ENCODE measurements at places on chromosomes 7 and 10. TPM values are rescaled to one million over a fixed set of nuclear protein-coding genes. Genes with fewer than 3 reads are reported as not detected.

Gene ZNF273
- total RNA-seq = 3.9 TPM

Gene FRA10AC1
- total RNA-seq = 8.3 TPM

Gene DIP2C
- 12.2 TPM for total RNA-seq

Gene IL6
- total RNA-seq = 0.76 TPM

Gene OR6B1
- not detected for total RNA-seq

DNA sequence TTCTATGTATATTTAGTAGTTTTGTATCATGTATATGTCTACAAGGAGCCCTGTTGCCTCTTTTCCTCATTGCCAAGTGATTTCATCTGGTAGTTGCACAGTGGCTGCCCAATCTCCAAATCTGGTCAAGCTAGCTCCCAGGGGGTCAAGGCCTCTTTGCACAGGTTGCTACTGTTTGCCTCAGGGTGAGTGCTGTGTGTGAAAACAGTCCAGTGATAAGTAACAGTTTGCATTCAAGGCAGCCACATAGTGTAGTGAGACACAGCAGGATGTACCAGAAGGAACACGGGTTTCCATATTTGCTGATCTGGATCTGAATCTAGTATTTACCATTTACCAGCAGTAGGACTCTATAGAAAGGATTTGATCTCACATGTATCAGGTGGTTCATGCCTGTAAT, 13.3 kb upstream of the EPC1 start:
- DNase-seq = no peak

- DNase-seq = no peak
Observed at GRCh38 chr10:71268758-71269157, 50.3 kb upstream of the SLC29A3 start.
